ENCODE measurements at places on chromosomes 6 and 20. TPM values are rescaled to one million over a fixed set of nuclear protein-coding genes. Genes with fewer than 3 reads are reported as not detected.

DNA sequence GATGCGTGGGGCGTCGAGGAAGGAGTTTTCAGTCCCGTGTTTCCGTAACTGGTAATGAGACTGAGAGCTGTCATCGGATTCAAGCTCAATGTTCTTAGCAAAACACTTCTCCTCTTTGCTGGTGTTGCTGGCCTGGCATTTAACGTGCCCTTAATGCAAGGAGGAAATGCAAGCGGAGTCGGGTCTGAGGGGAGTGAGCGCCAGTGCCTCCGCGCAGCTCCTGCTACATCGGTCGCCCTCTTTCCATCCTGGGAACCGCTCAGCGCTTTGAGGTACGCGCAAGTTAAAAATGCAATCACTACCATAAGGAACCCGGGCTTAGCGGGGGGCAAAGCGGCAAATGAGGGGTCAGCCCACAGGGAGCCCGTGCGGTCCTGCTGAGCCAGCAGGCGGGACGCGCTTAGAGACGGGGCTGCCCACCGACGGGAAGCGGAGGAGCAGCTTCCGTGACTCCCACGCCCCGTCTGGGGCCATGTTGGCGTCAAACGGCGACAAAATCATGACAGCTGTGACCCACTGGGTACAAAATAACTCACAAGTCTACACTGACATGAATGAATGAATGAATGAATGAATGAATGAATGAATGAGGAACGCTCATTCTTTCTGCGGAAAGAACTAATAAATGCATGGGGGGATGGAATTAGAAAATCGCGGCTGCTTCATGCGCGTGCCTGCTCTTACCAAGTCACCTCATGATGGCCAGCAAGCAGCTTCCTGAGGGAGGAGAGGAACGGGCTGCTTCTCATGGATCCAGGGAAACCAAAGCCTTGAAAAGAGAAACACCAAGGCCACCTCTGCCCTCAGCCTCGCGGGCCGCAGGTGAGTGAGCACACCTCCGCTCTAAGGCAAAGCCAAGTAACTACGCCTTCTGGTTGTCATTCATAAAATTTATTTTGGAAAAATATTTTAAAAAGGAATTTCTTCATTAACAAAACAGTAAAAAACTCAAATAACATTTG is 9.3 kb downstream of the DLL1 start:
- peak; percentile 73 for DNase-seq

DNA sequence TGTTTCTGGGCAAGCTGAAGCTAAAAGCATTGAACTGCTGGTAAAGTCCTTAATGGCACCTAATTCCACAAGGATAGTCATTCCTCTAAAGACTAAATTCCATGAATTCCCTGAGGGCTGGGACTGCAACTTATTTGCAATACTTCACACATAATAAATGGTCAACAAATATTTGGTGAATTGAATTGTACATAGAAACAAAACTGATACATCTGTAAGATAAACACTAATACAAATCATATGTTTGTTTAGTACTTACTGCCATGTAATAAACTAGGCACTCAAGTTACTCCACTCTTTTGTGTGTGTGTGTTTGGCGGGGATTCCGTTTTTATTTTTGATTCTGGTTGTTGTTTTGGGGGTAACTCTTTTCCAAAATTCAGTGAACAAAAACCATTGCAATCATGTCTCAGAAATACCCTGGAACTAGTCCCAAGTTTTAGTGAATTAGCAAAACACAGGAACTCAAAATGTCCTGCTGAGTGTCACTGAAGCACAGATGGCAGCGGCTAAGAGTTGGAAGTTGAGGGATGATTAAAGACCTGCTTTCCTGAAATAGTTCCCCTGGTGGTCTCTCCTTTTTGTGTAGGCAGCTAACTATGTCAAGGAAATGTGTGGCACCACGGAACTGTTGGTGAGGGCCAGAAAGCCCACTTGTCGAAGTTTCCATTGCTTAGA is 74.8 kb upstream of the SNRPB2 start:
- no peak for DNase-seq

DNA sequence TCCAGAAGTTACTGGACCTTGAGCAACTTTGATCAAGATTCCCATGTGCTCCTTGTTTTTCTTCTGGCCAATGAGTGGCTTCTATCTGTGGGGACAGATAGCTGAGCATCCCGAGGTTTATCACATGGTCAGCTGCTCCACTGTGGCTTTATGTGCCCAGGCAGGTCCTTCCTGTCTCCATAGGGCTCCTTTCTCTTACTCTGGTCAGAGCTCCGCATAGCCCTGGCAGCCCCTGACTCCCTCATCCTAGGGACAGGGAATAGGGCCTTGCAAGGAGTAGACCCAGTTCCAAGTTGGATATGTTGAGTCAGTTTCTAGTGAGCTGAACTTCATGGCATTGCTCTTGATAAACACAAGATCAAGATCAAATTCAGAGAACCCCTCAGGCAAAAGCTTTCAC is 6.4 kb upstream of the MAS1L start:
- no peak for DNase-seq

- no peak for DNase-seq
Observed at GRCh38 chr6:111753573-111753972, 119.7 kb downstream of the FYN start.

DNA sequence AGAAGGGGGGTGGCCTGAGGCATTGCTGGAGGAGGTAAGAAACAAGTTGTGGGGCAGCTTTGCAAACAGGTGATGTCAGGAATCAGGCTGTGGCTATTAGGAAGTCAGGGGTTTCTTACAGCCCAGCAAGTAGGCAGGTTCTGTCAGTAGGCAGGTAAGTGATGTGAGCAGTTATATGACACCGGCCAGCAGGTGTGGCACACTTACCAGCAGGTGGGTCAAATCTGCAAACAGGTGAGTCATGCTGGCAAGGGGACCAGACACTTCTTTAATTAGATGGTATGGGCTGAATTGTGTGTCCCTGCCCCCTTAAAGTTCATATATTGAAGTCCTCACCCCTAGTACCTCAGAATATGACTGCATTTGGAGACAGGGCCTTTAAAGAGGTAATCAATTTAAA is 16.4 kb upstream of the ENPP4 start:
- DNase-seq: no peak

DNA sequence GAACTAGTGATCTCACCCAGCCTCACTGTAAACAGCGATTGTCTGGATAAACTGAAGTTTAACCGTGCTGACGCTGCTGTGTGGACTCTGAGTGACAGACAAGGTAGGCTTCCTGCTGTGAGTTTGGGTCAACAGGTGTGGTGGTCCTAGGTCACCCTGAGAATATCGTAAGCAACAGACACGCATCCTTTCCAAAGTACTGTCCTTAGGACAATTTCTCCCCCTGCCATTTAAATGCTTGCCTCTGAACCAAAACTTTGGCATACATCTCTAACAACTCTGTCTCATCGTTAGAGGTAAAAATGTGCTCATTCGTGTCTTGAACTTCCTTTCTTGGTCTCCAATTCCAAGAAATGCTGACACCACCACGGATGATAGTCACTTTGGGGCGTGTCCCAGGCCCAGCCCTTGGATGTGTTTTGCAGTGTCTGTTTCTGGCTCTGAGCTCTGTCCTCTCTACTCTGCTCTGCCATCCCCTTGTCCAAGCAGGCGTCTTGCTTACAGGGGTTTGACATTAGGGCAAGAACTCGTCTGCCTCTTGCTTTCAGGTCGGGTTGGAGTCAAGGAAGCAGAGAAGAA is 95.5 kb downstream of the EYA2 start:
- DNase-seq: no peak

DNA sequence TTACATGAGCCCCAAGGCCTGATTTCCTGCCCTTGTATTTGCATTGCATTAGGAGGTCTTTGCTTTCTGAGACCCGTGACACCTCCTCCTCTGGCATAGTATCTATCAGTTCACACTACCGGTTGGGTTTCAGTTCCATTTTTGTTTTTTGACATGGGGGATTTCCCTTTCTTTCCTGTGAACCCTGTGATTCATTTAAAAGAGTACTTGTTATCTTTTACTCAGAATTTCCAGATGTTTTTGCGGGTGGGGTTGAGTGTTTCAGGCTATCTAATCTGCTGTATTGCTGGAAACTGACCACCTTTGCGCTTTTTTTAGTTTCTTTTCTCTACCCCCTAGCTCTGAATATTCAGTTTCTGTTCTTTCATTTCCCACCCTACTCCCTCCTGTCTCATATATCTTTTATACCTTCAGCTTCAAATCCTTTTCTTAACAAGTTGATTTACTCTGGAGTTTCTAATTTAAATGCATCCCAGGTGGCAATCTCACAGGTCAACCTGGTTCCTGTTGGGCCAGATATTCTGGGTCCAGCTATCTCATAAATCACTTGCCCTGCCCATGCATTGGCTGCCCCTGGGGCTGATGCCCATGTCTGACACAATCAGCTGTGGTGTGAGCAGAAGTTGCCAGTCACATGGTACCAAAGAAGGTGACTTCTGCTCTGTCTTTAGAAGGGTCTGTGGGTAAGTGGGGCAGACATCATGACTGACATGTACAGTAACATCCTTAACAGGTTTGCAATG is 14.3 kb upstream of the NCOA3 start:
- no peak for DNase-seq

DNA sequence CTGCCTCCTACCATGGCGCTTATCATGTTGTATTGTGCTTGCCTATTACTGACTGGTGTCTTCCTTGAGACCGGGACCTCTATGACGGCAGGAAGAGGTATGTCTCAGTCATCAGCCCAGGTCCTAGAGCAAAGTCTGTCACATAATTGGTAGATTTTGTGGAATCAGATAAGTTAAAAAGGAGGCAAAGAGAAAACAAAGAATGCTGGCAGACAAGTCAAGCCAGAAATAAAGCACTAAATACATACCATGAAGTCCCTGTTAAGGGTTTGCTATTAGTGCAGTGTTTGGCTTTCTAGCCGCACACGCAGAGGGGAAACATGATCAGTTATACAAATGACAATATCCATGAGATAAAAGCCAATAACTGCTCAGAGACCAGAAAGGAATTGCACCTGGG is 6.0 kb downstream of the TOMM34 start:
- no peak for DNase-seq

- DNase-seq: no peak
Observed at GRCh38 chr6:154001494-154002285, 37.4 kb upstream of the OPRM1 start.

DNA sequence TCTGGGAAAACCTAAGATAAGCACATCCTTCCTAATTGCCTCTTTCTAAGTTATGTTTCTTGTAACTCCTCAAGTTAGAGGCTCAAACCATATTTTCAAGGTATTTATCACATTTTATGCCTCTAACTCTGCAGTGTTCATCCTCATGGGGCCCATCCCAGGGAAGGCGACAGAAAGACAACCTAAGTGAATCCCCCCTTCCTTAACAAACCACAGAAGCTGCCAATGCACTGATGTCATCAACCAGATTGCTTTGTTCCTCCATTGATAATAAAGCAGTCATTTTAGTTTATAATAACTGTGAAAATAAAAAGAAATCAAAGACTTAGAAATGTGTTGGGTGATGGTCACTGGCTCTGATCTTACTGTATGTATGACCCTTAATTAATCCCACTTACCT is 119.5 kb upstream of the TCF21 start:
- no peak for DNase-seq

The SPTLC3 gene
- 6.5 TPM for total RNA-seq

The SEL1L2 gene
- total RNA-seq: not detected

The SOBP gene
- total RNA-seq: 11.0 TPM

The HLA-DMB gene
- total RNA-seq: 12.3 TPM

The CDSN gene
- total RNA-seq: not detected

The EPPIN gene
- total RNA-seq: not detected

The PNLDC1 gene
- total RNA-seq: not detected

The PRR18 gene
- 1.0 TPM for total RNA-seq

The ADTRP gene
- total RNA-seq: 2.3 TPM

The PCK1 gene
- total RNA-seq: 331 TPM
